ENCODE measurements at places on chromosomes 3 and 15. TPM values are rescaled to one million over a fixed set of nuclear protein-coding genes. Genes with fewer than 3 reads are reported as not detected.

DNA sequence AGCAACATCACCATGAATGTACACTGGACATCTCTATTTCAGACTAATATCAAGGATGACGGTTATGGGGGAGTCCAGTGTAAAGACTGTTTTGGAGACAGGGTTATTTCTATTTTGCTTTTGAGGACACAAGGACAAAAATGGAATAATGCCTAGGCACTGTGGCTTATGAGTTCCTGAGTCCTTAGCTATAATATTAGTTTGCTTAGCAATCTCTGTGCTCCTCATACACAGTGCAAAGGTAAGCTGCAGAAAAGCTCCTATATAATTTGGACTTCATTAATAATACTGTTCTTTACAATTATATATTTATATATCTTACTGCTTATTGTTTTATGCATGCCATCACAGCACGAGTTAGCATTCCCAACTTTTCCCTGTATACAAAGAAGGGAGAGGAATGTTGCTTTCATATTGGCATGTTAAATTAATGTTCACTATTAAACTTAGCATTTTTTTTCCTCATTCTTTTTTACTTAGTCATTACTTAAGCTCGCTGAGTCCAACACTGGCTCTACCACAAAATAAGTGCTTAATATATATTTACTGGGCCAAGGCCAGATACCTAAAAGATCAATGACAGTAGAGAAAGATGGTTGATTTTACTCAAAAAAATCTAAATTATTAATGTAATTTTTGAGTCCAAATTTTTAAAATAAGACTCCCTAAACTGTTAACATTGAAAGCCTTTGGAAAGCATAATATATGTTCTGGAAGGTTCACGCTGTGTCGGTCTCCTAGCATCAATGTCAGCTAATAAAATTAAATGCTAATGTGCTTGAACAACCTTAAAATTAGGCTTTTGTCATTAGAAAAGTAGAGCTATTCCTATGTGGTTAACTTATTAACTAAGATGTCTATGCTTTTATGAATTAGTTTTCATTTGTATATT, 13.8 kb downstream of the THBS1 start:
- no peak for DNase-seq

- DNase-seq: peak; percentile 27
Measured at GRCh38 chr3:142152384-142152783, 3.0 kb upstream of the TFDP2 start.

DNA sequence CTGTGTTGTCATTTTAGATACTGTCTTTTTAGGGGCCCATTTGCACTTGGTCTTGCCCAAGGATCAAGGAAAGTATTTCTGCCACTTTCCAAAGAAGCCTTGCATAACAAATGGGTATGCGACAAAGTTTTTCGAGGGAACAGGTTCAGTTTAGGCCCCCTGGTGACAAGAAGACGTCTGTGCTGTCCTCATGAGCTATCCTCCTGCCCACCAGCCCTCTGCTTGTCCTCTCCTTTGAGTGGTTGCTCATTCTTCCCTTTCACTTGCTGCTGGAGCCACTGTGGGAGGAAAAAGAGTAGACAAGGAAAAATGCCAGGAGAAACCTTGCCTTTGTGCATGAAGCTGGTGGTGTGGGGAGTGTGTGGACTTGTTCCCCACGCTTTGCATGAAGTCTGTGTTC, 171.9 kb downstream of the CACNA2D3 start:
- no peak for DNase-seq

DNA sequence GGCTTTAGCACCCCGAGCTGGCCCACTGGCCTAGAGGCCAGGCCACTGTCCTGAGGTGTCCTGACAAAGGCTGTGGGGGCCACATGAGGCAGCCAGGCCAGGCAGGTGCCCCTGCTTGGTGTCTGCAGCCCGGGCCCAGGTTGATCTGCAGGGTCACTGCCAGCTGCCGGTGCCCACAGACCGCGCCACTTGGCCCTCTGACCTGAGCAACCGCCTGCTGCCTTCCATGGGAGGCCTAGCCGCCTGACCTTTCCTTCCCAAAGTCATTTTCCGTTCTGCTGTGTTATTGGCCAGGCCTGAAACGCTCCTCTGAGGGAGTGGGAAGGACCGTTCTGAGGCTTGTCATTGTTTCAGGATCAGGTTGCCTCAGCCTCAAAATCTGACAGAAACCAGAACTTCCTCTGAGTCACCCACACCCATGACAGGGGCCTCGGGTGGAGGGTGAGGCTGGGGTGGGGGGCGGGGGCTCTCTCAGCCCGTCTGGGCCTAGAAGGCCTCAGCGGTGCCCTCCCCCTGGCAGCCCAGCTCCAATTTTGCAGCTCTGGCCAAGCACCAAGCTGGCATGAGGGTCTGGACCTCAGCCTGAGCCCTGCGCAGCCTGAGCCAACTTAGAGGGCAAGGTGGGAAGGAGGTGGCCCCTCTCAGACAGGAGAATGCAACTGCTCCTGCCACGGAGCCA, 140.7 kb upstream of the MEF2A start:
- DNase-seq: peak; percentile 54

- DNase-seq: peak; percentile 44
Measured at GRCh38 chr15:67690936-67691335, 134.4 kb upstream of the SKOR1 start.

The COL7A1 gene
- 2.7 TPM for total RNA-seq

GRCh38 chr3:115402651-115403050, 220.7 kb upstream of the GAP43 start:
- DNase-seq: no peak

DNA sequence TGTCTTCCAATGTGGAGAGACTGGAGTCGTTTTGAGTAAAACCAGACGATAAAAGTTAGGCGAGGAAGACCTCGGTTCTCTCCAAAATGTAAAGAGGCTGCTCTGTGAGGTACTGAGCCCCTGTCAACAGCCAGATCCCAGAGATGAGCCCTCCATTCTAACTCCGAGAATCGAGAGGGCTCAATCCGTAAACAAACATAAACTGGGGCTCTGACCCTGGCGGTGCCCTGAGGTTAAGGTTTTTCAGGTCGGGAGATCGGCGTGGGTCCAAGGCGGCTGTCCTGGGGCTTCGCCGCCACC, 417 bp downstream of the TBCCD1 start:
- no peak for DNase-seq

GRCh38 chr3:105730801-105731354, 137.9 kb downstream of the CBLB start:
- no peak for DNase-seq

- DNase-seq: no peak
Measured at GRCh38 chr3:141915766-141916165, 39.3 kb downstream of the ATP1B3 start.

DNA sequence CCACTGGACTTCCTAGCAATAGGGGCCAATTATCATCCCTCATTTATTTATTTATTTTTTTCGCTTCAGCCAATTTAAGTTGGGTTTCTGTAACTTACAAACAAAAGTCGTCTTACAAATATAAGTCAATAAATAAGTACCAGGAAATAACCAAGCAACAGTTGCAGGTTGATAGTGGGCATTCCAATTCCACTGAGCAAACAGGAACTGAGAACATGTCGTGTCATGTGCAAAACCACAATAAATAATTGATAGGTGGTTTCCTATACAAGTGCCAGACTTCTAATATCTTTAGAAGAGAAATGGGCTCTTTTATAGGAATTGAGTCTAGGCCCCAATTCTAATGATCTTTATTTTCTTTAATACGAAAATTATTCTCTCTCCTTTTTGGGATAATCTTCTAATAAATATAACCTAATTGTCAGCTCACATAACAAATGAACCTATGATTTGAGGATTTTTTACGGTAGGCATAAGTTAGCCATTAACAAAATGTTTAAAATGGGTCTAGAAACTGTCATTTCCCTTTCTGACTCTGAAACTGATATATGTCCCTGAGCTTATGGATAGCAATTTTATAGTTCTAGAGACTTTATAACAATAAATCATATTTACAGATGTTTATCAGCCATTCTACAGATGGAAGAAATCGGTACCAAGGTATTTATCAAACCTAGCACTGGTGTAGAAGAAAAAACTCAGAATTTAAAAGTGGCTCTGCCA, 571.8 kb downstream of the FOXP1 start:
- no peak for DNase-seq

DNA sequence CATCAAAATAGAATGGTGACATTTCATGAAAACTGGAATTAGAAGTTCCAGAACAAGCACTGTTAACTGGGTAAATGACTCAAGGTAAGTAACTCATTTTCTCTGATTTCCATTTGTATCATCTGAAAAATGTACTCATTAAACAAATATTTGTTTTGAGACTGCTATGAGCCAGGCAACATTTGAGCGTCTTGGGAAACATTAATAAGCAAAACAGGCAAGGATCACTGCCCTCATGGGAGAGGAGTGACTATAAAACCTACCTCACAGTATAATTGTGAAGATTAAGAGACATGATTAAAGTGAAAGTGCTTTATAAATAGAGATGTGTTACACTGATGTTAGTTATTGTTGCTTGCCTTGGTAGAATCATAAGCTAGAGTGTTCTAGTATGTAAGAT, 711.8 kb upstream of the UBE2E2 start:
- DNase-seq: no peak

The CLRN1 gene
- total RNA-seq: not detected

The TGM4 gene
- total RNA-seq: 0.18 TPM

The IRAK2 gene
- 13.1 TPM for total RNA-seq

GRCh38 chr3:14631687-14632441, 19.7 kb upstream of the CCDC174 start:
- peak; percentile 21 for DNase-seq

DNA sequence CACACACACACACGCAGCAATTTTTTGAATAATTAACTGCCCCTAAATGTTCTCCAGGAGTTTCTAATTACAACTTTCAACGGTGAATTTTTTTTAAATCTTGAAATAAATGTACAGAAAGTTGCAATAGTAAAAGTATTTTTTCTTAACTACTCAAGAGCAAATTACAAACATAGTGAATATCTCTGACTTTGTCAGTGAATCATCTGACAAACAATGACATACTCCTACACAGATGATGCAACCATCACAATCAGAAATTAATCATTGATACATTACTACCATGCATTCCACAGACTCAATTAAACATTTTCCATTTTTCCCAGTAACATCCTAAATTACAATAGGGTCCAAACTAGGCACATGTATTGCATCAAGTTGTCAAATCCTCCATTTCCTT, 597.3 kb downstream of the NAALADL2 start:
- DNase-seq: no peak

The CLDN18 gene
- not detected for total RNA-seq

GRCh38 chr3:136792556-136793330, 26.2 kb upstream of the SLC35G2 start:
- DNase-seq: no peak

The BFSP2 gene
- total RNA-seq: not detected

GRCh38 chr3:10653866-10654611, 148.7 kb upstream of the ATP2B2 start:
- DNase-seq: no peak

DNA sequence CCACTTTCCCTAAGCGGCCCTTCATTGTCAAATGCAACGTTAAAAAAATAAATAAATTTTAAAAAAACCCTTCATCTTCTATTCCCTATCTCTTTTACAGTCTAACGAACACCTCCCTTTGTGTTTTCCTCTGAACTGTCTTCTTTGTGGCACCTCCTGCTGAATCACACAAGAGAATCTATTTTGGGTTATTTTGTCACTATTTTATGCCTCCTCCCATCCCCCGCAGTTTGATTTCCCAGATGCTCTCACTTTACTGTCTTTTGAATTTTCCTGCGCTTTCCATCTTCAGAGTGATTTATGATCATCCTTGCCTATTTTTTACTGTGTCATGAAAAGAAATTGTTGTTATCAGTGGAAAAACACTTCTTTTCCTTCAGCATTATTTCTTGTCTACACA, 32.5 kb downstream of the RYR3 start:
- no peak for DNase-seq

The EPHA3 gene
- not detected for total RNA-seq

The PLCL2 gene
- total RNA-seq: not detected

The ERC2 gene
- 0.22 TPM for total RNA-seq

DNA sequence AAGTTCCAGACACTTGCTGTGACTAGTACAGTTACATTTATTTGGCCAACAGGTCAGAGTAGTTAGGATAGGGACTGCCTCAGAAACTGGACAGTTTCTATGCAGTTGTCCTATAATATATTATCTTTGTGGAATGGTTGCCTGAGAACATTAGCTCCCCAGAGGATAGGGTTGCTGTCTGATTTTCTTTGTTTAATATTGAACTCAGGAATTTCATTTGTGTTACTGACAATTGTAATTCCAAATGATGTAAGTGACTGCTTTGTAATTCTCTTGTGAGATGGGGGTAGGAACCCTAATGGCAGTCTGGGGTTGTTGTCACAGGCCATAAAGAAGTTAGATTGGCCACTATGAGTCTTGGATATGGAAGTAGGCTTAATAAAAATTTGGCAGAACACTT, 2.2 kb downstream of the NXPE3 start:
- no peak for DNase-seq

DNA sequence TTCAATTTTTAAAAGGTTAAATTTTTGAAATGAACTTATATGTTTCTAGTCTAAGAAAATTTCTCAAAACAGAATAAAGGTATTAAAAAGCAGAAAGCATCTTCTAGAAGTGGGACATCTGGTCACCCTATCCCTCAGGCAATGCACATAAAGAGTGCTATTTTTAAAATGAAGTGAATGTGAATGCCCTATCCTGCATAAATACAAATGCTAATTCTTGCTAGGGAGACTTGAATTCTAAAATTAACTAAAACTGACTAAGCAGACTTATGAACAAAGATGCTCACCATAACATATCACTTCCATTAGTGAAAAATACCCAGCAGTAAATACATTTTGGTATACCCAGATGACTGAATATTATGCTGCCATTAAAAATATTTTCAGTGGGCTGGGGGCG, 11.7 kb downstream of the MYO5A start:
- no peak for DNase-seq

- DNase-seq: peak; percentile 2
Measured at GRCh38 chr15:25136119-25136518, 181.3 kb downstream of the SNRPN start.

- DNase-seq: no peak
Measured at GRCh38 chr3:46503200-46503874, 5.6 kb downstream of the RTP3 start.

Data from HepG2 (cell line).